ENCODE measurements at places on chromosomes 12 and 14.

- DNase-seq = peak; percentile 50
Observed at GRCh38 chr12:3988519-3989217, 115.5 kb upstream of the PARP11 start.

DNA sequence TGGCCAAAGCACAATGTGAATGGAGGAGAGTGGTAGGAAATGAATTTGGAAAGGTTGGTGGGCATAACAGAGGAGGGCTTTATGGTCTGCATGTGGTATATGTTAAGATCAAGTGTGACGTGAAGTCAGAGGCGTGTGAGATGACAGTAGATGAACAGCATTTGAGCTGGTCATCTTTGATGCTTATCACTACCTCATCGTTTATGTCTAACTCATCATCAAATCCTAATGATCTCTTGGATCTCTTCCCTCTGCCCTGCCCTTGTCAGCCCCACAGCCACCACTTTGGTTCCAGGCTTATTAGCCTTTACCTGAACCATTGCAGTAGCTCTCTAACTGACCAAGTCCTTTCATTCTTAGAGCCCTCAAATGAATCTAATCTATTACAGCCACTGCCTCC is 132.5 kb downstream of the LLPH start:
- DNase-seq = no peak

- no peak for DNase-seq
Observed at GRCh38 chr12:107718606-107719005, 33.0 kb downstream of the PWP1 start.

DNA sequence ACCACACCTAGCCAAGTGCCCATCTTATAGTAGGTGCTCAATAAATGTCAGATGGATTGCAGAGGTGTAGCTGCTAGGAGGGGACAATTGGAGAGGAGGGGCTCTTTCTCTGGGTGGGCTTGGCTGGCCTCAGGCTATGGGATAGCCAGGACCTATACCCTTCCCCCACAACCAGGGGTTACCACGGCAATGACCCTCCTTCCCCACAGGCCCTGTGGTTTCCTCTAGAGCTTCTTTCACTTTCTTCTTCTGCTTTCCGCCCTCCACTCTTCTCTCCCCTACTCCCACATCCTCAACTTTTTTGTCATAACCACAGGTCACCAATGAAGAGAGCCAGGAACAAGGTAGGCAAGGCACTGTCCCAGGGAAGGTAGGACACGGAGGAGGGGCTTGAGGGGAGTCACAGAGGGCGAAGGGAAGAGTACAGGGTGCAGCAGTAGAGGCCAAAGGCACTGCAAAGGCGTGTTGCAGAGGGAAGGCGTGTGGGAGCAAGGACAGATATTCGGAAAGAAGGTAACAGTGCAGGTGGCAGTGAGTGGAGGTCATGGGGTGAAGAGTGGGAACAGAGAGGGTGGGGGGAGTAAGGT is 1.9 kb upstream of the ITGB7 start:
- peak; percentile 58 for DNase-seq

- DNase-seq = no peak
Observed at GRCh38 chr12:58156697-58157096, 215.3 kb downstream of the ATP23 start.

- no peak for DNase-seq
Observed at GRCh38 chr14:24185741-24186140, 2.9 kb downstream of the IPO4 start.

GRCh38 chr14:44961151-44961553 is 595 bp downstream of the KLHL28 start:
- peak; percentile 68 for DNase-seq

DNA sequence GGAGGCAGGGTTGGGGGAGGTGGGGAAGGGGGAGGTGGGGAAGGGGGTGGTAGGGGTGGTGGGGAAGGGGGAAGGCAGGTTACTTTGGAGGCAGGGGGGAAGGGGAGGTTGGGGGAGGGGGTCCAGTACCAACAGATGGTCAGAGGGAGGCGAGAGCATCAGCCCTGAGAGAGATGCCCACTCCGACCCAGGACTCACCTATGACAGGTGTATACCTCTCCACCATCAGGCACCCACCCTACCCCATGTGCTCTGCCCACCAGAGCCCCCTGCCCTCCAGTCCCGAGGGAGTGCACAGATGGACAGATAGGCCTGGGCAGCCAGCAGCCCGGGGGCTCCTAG is 18.6 kb downstream of the JAG2 start:
- no peak for DNase-seq

DNA sequence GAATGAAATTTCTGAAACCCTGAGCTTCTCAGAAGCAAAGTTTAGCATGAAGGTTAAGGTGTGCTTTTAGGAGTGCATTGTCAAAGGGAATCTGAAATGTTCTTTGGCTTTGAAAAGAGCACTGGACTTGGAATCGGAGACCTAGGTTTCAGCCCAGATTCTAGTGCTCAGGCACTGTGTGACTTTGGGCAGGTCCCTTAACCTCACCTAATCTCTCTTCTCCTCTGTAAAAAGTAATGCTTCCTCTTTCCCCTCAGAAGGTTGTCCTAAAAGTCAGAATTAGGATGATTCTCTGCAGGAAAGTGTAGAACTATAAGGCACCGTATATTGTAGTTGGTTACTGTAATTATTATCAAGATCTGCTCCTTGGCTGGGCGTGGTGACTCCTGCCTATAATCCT is 38.0 kb upstream of the ELK3 start:
- DNase-seq = no peak

- DNase-seq = no peak
Observed at GRCh38 chr12:32589165-32589865, 89.8 kb upstream of the DNM1L start.

GRCh38 chr12:121996050-121996944 is 25.4 kb upstream of the BCL7A start:
- DNase-seq = no peak

DNA sequence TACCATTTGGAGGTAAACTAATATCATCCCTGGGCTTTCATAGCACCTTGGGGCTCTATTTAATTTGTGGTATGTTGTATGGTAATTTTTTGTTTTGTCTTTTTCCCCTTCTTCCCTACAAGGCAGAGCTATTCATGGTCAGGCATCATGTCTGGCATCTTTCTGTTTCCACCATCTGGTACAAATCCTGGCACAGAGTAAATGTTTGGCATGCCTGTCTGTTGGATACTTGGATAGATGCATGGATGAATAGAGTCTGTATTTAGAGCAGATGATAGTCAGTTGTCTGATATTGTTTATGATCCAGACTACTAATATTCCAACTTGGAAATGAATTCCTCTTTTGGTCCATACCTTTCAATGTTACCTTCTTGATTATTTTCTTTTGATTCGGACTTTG is 139.8 kb downstream of the NEDD1 start:
- DNase-seq = no peak

DNA sequence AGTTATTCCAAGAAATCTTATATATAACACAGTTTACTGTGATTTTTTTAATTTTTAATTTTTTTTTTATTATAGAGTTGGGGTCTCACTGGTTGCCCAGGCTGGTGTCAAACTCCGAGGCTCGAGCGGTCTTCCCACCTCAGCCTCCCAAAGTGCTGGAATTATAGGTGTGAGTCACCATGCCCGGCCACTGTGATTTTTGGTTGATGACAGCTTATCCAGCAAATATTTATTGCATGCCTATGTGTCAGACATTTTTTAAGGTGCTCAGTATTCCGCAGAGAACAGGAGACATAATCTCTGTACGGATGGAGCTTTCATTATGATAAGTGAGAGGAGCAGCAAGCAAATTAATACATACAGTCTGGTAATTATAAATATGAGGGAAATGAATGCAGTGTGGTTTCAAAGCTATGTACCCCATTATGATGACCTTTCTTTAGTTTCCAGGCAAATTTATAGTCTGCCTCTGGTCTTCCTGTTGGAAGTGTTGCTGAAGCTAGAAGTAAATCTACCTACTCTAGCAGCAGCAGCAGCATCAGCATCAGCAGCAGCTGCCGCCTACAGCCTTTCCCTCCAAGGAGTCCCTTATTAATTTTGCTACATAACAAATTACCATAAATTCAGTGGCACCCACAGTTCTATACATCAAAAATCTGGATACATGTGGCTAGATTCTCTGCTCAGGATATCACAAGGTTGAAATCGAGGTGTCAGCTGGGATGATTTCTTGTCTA is 32.3 kb downstream of the FRS2 start:
- no peak for DNase-seq

GRCh38 chr12:105978686-105979085 is 160.1 kb downstream of the NUAK1 start:
- DNase-seq = no peak

DNA sequence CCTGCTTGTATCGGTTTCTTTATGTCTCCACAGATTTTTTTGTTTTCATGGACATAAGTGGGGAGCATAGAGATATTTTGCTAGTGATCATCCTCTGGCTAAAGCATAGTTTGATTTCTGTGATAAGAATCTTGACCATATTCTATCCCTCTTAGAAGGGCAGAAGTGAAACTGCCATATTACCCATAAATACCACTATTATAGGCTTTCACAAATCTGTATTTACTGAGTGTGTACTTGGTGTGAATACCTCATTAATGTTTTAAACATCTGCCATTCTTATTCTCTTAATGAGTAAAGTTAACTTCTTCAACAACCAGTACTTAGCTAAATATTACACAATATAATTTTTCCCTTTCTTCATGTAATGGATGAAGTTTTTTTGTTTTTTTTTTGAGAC is 16.1 kb downstream of the WNK1 start:
- DNase-seq = no peak

DNA sequence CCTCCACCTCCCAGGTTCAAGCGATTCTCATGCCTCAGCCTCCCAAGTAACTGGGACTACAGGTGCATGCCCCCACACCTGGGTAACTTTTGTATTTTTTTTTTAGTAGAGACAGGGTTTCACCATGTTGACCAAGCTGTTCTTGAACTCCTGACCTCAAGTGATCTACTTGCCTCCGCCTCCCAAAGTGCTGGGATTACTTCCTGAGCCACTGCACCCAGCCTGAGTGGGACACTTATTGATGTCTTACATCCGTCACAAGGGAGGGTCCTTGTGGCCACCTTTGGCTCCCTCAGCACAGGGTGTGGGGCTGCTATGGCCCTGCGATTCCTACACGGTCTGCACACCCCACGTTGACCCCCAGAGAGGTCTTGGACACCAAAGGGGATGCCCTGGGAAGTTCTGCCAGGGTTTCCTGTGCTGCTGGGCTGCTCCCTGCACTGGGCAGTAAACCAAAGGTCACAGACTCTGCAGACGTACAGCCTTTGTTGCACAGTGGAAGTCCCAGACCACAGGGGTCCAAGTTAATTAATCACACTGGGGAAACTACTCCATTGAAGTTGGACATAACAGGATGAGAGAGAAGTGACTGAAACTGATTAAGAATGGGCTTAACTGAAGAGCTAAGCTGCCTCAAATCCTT is 95.7 kb downstream of the SAMD4A start:
- DNase-seq = no peak

DNA sequence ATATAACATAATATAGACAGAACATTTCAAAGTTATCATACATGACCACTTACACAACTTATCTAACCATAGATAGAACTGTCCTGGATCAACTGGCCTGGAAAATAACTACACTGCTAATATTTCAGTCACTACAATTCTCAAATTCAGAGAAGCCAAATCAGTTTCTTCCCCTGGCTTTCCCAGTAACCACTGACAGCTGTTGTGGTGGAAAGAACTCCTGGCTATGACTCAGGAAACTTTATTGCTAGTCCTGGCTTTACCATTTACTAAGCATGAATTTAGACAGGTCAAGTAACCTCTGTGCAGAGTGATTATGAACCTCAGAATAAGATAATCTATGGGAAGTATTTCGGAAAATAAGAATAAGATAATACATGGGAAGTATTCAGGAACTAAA is 244.9 kb upstream of the DIO2 start:
- DNase-seq = no peak

DNA sequence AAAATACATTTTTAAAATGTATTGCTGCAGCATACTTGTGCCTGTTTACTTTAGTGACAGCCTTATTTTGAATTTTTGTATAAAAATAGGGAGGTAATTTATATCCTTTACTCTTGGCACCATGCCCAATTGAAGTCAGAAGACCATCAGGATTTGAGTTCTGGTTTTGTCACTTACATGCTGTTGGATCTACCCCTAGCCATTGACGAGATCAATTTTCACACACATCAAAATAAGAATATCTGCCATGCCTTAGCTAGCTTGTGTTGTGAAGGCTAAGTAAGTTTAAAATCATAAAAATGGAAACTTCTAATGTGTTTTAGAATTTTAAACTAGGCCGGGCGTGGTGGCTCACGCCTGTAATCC is 381.8 kb downstream of the KCNH5 start:
- DNase-seq = no peak

DNA sequence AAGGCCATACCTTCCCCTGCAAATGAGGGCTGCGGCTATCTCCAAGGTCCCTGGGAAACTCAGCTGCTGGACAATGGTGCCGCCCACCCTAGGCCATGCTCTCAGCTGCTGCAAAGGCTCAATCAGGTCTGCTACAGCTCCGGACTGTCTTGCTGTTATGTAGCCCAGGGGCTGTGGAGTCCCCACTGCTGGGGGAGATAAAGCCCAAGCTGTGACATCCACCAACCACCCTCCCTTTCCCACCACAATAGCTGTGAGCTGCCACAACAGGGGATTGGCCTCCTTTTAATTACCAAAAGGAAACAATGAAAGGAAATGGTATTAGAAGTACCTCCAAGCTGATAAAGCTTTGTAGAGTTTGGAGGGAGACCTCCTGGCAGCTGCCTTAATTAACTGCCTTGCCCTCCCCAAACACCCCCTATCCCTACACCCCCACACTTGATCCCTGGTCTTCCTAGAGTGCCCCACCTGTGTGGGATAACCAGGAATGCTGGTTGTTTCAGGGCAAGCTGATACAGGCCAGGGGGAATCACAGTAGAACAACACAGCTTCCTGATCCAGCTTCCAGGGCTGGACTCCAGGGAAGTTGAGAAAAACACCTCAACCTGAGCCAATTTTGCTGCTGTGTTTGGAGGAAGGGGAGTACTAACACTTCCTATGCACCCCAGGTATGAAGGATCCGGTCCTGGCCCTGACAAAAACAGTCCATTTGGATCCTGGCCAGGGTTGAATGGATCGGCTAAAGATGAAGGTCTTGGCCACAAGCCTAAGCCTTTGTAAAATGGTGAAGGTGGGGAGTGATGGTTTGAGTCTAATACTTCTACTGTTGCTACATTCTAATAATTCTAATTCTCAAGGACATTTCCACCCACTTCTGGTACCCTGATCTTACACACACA is at the start of gene VWF:
Gene VWF (minus strand): TSS at position 260 of the 899 bp plus-strand sequence. CDS start 1,474 bp downstream, outside the sequence.
- DNase-seq = no peak

- no peak for DNase-seq
Observed at GRCh38 chr12:72277415-72277814, 5.2 kb downstream of the TRHDE start.

Measured in stimulated activated CD8-positive, alpha-beta memory T cell treated with anti-CD3 and anti-CD28 coated beads, Interleukin-4, amount 100 ng/mL, for 48 hours (primary cell).